ENCODE measurements at places on chromosomes 1 and 21. TPM values are rescaled to one million over a fixed set of nuclear protein-coding genes. Genes with fewer than 3 reads are reported as not detected.

PTGFRN gene
- total RNA-seq = 11.8 TPM

ATP6V1G3 gene
- not detected for total RNA-seq

TSACC gene
- total RNA-seq = 0.83 TPM

SHISAL2A gene
- 8.1 TPM for total RNA-seq

TMEM222 gene
- 27.5 TPM for total RNA-seq
